Islet precursor cell (in vitro differentiated cells): ENCODE measurements at places on chromosomes 2 and 18.

DNA sequence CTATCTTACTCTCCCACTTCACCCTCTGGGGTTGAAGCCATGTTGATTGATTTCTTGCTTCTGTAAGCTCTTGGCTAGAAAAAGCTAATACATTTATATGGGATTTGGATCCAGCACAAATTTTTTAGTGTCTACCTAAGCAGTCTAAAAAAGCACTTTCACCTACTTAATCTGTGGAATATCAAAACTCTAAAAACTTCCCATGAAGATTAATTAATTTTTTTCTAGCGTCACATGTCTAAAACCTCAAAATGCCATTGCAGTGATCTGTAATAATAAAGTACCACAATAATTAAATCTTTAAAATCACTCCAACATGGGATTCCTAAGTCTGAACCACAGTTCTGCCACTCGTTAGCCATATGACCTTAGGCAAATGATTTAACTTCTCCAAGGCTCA lies 180.1 kb downstream of the EN1 start:
- no peak for DNase-seq

GRCh38 chr18:7272311-7273049 lies 41.6 kb downstream of the LRRC30 start:
- peak; percentile 71 for DNase-seq

- no peak for DNase-seq
These were observed 703.2 kb upstream of the FSHR start for GRCh38 chr2:49857371-49858112.

DNA sequence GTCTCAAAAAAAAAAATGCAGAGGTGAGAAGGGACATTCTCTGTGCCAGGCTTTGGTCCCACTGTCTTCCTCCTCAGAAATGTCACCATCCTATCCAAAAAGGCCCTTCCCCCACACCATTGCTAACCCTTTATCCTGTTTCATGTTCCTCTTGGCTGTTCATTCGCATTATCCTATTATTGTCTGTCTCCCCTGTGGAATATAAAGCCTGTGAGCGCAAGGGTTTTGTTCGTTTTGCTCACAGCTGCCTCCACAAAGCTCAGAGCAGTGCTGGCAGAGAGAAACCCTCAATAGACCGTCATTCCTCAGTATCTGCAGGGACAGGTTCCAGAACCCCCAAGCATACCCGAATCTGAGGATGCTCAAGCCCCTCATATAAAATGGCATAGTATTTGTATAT lies 91.8 kb downstream of the LOXHD1 start:
- DNase-seq, result peak; percentile 14

DNA sequence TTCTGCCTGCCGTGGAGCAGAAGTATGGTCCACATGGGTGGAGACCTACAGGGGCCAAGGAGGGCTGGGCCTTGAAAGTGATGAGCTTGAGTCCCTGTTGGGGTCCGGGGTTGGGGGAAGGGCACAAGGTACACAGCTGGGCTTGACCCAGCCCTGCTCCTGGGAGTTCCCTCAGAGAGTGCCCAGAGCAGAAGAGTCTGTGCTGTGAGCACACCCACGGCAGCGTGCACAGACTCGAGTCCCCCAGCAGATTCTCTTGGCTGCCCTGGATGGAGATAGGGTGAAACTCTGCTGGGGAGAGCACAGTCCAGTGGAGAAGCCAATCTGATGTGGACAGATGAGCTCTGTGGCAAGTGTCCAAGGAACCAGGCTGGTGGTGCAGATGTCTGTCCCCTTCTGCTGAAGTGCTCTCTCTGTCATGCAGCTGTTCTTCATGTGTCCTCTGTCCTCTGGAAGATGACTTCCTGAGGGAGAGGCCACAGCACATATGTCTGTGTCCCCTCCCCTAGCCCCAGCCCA lies 27.5 kb downstream of the INPP4A start:
- no peak for DNase-seq

- no peak for DNase-seq
These were observed 47.1 kb upstream of the CCBE1 start for GRCh38 chr18:59744271-59744721.

GRCh38 chr18:73431620-73432019 lies 563.8 kb upstream of the NETO1 start:
- DNase-seq, result no peak

DNA sequence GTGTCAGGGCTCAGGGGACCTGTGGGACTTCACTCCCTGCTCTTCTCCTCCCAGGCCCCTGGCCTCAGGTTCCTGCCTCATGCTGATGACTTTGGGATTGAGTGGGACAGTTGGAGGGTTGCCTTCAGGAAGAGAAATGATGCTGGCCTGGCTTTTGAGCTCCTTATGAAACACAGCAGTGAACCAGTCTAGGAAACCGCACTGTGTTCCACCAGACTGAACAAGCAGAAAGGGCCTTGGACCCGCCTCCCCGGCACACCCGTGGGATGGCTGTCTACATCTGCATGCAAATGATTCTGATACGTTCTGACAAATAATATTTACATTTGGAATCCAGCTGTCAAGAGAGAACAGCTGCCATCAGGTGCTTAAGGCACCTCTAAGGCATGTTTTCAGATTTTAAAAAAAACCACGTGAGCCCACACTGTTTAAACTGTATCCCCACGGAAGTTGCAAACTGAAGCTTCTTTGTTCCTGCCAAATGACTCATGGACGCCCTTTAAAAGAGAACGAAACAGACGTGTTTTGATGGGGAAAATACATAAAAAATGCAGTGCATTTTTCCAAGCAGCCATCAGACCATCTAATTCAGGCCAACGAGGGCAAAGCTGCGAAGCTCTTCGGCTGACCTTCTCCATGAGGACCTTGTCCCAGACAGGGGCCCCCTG lies 27.6 kb upstream of the ASAP2 start:
- DNase-seq, result peak; percentile 66

DNA sequence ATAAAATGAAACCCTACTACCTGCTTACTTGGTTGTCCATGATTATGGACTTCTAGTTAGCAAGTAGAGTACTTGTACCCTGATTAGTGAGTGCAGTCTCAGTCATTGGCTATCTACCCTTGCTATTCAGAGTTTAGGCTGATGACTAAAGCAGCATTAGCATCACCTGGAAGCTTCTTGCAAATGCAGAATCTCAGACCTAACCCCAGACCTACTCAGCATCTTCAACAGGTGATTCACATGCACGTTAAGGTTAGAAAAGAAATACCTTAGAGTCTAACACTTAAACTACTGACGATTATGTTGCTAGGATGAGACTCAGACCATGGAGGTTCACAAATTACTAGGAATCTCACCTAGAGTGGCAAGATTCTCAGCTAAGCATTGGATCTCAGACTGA lies 399.9 kb upstream of the FANCL start:
- no peak for DNase-seq

- no peak for DNase-seq
These were observed 14.0 kb upstream of the PDCL3 start for GRCh38 chr2:100548771-100549170.
